Activated effector memory CD4-positive, alpha-beta T cell treated with anti-CD3 and anti-CD28 coated beads, Interleukin-2, amount 50 U/mL, for 16 hours (primary cell): ENCODE measurements at places on chromosomes 12 and 14.

DNA sequence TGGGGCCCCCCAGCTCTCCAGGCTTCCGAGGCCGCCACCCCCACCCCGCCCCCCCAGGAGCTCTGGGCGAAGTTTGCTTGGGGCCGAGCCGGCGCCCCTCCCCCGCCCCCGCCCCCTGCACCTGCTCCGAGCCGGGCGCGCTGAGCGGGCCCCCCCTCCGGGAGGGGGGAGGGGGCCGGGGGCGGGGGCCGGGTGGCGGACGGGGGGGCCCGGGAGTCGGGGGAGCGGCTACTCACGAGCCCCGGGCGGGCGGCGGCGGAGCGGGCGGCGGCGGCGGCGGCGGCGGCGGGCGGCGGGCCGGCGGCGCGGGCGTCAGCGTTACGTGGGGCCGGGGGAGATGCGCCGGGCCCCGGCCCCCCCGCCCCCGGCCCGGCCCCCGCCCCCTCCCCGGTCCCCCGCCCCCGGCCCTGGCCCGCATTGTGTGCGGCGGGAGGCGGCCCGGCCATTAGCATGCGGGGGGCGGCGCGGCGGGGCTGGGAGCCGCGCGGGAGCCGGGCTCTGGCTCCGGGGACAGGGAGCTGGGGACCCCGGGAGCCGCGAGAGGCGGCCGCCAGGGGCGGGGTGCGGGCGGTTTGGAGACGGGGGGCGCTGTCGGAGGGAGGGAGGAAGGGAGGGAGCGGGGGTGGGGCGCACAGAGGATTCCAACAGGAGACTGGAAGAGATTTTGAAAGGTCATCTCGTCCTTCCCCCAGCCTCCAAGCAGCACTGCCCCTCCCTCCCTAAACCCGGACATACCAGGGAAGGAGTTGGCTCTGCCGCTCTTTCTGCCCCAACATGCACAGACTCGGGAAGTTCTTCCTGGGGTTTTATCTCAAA is at the start of gene ZNF219:
Gene ZNF219 (minus strand): TSS at position 580 of the 816 bp plus-strand sequence. CDS start 5,064 bp downstream, outside the sequence.
- peak; percentile 78 for DNase-seq

GRCh38 chr12:24664161-24664880 is 284.6 kb downstream of the BCAT1 start:
- no peak for DNase-seq

GRCh38 chr12:25051656-25052195 is 102.8 kb upstream of the BCAT1 start:
- DNase-seq: peak; percentile 80

DNA sequence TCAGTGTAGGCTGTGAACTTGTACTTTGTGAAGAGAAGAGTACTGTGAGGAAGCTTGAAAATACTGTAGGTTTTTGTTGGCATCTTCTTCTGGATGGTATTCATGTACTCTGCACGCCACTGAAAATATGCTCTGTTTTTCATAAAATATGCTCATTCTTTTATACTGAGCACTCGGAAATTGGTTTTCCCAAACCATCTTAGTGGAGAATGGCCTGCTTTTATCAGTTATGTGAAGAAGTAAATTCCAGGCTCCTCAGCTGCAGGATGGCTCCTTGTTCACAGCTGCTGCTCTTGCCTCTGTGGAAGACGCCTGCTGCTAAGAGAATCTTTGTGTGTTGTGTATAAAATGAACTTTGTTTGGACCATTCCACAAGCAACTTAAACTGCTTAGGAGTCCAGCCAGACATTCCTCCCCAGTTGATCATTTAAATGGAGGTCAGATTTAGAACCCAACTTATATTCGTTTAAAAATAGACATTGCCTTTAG is 443.5 kb upstream of the RGS6 start:
- DNase-seq: no peak

DNA sequence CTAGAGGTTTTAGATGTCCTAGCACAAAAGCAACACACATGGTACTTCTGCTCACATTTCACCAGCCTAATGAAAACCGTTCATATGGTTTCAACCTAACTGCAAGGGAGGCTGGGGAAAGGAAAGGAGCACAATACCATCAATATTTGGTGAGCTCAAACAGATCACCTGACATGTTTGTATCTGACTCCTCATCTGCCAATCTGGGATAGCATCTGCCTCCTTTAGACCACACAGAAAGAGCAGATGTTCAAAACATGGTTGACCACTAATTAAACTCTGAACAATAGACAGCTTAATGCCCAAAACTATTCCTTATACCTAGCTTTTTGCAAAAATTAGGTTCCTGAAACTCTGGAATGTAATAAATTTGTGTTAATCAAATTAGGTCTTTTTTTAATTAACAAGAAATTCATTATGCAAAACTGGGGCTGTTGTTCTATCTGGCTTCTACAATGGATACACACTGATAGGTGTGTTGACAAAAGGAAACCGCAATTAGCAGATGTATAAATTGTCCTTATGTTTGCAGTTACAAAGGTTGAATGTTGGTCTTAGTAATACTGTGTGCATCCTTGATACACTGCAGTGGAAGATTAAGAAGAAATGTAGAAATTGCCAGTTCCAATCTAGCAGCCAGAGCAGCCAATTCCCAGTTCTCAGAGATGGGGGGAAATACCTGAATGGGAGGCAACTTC is 89.3 kb downstream of the DUSP6 start:
- DNase-seq: no peak

DNA sequence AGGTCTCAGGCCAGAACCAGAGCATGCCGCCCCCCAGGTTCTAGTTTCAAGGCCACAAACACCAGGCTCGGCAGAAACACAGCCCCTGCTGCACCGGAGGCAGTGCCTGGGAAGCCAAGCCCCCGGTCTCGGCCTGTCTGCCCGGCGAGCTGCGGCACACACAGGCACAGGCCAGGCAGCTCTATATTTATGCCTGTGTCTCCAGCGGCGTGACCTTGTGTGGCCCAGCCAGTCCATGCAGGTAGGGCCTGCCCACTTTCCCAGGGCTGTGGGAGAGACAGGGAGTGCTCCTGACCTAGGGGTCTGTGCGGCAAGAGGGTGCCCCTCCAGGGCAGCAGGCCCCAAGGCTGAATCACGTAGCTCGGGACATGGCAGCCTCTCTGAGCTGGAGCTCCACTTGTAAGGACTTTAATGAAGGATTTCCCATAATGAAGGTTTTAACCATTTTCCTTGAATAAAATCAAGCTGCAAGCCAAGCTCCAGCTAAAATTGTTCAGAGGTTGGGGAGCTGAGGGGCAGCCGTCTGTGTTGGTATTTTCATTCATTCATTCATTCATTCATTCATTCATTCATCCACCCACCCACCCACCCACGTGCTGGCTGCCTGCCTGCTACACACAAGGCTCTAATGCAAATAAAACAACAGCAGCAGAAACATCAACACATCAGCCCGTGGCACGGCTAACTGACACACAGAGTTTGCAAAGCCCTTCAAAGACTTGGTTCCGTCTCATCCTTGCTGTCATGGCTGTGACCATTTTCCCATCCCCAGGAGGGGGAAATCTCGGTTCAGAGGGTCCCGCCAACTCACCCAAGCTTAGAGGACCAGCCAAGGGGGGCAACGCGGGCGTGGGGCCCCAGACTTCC is 92.0 kb downstream of the RFLNA start:
- no peak for DNase-seq

DNA sequence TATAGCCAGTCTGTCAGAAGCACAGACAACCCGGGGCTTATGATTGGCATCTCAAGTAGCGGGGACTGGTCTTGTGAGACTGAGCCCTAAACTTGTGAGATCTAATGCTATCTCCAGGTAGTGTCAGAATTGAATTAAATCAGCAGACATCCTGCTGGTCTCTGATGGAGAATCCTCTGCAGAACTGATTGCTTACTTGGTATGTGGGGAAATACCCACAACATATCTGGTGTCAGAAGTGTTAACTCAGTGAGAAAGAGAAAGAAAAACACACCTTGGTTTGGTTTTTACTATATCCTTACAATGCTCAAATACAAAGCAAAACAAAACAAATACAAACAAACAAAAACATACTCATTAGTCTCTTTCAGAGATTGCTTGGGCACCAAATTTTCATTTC is 10.0 kb downstream of the SEL1L start:
- no peak for DNase-seq
